T-helper 9 cell (primary cell): ENCODE measurements at places on chromosomes 5 and 9.

DNA sequence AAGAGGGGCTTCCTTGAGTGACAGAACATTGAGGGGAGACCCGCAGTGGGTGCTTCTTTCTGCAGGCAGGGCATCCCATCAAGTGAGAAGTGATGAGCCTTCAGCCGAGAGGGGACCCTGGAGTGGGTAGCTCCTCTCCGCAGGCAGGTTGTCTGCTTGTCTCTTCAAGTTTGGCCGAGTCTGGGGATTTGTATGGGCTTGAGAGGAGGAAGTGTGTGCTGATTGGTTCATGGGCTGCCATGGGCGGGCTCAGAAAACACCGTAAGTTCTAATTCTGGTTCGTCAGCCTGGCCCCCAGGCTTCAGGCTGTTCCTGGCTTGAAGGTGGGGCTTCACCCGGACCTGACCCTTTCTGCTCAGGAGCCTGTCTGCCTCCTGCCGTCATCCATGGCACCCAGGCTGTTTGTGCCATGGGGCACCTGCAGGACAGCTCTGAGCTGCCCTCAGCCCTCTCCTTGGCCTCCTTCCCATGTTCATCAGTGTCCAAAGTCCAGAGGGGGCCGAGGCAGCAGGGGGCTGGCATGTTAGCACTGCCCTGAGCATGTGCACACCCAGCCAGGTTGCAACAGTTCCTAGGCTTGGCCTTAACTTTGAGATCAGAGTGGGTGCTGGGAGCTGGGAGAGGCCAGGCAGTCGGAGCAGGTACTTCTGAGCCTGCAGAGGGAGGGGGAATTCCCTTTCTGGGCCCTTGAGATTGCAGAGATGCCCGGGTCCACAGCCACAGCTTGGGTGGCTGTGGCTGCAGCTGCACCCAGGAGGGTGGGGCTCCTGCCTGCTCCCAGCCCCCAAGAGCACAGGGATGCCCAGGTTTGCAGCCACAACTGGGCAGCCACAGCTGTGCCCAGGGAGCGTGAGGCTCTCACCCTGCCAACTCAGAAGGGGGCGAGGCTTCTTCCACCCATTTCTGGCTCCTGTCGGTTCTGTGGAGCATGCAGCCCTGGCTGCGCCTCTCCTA is 13.5 kb upstream of the DHFR start:
- no peak for DNase-seq

DNA sequence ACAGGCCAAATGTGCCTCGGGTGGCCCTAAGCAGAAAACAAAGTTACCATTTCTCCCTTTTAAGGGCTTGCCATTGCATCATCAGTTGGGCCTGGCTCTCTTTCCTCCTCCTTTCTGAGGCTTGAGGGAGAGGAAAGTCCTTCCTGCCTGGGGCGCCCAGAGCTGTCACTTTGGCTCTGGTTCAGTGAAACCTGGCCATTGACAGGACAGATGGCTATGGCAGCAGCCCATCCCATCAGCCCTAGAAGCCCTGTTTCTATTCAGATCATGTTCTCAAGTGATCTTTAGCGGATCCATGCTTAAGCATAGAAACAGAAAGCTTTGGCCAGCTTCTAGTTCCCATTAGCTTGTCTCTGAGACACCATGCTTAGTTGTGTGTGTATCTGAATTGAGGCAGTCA is 293.4 kb downstream of the YTHDC2 start:
- no peak for DNase-seq

DNA sequence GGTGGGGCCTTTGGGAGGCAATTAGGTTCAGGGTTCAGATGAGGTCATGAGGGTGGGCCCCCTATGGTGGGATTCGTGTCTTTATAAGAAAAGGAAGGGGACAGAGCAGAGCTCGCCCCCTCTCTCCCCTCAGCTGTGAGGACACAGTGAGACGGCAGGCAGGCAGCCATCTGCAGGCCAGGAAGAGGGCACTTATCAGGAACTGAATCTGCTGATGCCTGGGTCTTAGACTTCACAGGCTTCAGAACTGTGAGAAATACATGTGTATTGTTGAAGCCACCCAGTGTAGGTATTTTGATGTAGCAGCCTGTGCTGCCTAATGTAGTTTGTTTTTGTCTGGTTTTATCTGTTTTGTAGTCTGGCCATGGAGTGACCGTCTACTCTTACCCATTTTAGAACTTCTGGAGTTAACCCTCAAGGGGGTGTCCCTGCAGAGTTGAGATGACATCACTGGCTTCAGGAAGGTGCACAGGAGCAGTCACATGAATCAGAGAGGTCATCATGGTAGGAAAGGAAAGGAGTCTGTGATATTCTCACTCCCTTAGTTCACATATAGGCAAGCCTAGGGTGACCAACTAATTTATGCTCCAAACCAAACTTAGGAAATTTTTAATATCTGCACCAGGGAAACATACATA is 71.0 kb downstream of the LRRC70 start:
- no peak for DNase-seq

DNA sequence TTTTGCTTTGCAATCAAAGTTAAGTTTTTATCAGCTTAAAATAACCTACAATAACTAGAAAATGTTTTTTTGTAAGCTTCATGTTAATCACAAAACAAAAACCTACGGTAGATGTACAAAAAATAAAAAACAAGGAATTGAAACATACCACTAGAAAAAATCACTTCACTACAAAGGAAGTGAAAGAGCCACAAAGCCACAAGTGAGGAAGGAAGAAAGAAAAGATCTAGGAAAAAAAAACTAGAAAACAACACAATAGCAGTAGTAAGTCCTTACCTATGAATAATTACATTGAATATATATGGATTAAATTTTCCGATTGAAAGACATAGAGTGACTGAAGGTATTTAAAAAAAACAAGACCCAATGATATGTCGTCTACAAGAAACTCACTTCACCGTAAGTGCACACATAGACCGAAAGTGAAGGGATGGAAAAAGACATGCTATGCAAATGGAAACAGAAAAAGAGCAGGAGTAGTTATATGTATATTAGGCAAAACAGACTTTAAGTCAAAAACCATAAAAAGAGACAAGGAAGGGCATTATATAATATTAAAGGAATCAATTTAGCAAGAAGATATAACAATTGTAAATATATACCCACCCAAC is 13.4 kb upstream of the ZDHHC21 start:
- DNase-seq = no peak

- no peak for DNase-seq
Measured at GRCh38 chr9:20551236-20551635, 71.1 kb downstream of the MLLT3 start.

- DNase-seq = no peak
Measured at GRCh38 chr5:150159741-150160179, 4.1 kb upstream of the PDGFRB start.

DNA sequence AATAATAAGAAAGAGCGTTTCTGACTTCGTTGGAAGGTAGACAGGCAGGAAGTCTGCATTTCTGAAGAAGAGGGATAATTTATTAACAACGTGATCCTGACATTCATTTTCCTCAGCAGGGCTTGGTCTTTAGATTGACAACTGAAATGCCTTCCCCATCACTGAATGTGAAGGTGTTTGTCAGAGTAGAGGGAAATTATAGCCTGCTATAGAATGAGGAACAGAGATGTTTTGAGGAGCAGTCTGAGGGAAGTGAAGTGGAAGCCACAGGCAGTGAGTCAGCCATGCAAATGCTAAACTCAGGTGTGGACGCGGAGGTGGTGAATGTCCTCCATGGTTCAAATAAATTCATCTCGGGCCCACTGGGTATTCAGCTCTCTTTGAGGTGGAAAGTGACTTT is 30.5 kb downstream of the C7 start:
- DNase-seq = no peak

DNA sequence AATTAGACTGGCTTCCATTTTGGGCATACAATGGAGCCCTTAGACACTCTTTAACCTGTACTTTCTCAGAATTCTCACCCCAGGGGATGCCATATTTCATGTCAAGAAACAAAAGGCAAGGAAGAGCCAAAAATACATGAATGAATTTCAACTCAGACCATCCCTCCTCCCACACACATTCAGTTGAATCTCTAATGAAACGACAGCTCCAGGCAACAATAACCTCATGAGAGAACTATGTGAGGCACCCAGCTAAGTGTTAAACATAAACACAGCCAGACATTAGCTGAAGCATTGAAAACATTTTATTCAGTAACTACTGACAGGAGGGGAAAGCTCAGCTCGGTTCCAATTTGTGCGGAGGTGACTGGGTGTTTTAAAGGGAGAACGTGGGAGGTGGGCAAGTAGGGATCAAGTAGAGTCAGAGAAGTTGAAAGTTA is 1359.1 kb upstream of the CDH9 start:
- no peak for DNase-seq

DNA sequence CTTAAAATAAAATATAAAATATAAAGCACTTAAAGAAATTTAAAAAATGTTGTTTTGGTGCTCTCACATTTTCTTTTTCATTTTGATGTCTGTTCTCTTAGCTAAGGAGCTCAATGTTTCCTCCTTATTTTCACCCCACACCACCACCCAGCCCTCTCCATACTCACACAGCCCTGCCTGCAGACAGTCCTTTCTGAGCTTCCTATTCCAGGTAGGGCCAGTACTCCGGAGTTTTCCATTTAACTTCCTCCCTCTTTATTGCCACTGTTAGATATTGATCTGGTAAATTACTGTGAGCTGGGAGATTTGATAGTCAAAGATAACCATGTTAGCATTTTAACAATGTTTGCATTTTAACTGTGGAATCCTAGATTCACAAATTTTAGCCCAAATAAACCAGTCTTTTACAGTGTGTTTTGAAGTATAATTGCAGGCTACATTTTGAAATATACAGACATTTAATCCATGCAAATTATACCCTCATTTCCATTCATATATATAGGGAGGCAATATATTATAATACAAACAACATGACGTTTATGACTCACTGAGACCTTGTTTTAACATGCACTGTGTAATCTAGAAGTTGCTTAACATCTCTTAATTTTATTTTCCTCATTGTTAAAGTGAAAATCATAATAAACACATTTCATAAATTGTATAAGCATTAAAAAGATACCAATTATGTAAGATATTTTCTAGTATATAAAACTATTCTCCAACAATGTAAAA is 927.1 kb downstream of the NR2F1-AS1 start:
- no peak for DNase-seq

- DNase-seq = no peak
Measured at GRCh38 chr5:54207566-54207965, 102.8 kb downstream of the ARL15 start.

DNA sequence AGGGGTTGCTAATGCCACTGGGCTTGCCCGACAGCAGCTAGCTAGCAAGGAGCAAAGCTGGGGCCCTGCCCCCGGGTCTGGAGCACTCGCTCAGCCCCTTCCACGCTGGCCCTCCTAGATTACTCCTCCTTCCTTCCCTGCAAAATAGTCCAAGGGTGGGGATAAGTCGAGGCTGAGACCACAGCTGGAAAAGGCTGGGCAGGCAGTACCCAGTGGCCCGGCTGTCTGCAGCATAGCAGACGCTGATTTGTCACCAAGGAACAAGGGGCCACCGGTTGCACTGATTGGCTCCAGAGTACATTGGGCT is 73.9 kb downstream of the ADAMTS2 start:
- DNase-seq = no peak

GRCh38 chr9:5884191-5884590 is 6.5 kb upstream of the MLANA start:
- no peak for DNase-seq

DNA sequence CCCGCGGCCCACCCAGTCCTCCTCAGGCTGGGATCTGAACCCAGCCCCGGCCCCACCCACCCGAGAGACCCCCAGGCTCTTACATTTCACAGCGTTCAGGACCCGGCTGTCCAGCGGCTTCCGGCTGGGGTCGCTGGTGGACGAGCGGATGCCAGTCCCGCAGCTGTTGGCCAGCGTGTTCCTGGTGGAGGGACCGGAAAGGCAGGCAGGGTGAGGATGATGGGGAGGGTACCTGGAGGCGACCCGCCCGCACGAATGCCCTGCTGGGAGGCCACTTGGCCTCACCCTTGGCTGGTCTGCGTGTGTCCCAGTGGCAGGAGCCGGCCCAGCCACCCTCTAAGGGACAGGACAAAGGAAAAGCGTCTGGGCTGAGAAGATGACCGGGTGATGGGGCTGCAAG is 51.9 kb upstream of the UBAC1 start:
- DNase-seq = no peak
